ENCODE measurements at places on chromosomes 3 and 15. TPM values are rescaled to one million over a fixed set of nuclear protein-coding genes. Genes with fewer than 3 reads are reported as not detected.
A peak's percentile ranks its signal among the peaks of the same experiment; 100 is the strongest.

The STAC gene
- 0.61 TPM for total RNA-seq

The RTP4 gene
- 5.4 TPM for total RNA-seq

The BFSP2 gene
- not detected for total RNA-seq

DNA sequence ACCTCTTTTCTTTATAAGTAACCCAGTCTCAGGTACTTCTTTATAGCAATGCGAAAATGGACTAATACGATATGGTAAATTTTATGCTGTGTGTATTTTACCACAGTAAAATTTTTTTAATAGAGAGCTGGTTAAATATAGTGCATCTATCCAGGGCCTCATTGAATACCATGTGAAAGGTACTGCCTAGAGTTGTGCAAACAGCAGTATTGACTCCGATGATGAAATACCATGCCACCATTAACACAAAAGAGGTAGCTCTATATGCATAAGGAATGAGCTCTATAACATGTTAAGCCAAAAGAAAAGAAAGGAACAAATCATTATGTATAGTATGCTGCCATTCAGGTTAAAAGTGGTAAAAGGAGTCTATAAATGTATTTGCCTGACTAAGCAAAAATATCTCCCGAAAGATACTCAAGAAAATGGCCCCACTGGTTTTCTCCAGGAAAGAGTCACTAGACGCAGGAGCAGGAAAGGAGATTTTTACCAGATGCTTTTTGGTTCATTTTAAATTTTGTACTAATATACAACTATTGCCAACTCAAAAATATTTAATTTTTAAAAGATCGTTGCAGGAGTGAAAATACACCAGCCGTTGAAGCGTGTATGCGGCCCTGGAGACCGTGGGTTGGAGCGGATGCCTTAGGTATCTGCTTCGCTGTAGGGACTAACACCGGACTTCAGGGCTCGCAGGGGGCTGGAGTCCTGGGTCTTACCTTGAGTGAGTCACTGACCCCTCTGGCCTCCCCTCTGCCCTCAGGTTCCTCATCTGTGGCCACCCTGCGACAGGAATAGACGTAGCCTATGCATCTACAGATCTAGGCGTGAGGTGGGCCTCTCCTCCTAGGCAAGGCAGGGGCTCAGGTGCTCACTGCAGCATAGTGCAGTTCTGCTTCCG lies 120.1 kb downstream of the CHSY1 start:
- no peak for DNase-seq

- DNase-seq = peak; percentile 23
Observed at GRCh38 chr3:188476935-188477334, 323.0 kb downstream of the LPP start.

DNA sequence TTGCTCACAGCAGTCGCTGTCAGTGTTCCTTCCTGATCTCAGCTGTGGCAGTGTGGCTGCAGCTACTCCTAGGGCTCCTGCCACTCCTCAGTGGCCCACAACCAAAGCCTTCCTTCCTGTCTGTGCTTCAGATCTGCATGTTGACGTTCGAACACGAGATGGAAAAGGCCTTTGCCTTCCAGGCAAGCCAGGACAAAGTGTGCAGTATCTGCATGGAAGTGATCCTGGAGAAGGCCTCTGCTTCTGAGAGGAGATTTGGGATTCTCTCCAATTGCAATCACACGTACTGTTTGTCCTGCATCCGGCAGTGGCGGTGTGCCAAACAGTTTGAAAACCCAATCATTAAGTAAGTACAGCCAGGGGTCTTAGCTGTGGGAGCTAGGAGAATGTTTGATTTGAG lies 17.8 kb downstream of the MKRN2 start:
- no peak for DNase-seq

DNA sequence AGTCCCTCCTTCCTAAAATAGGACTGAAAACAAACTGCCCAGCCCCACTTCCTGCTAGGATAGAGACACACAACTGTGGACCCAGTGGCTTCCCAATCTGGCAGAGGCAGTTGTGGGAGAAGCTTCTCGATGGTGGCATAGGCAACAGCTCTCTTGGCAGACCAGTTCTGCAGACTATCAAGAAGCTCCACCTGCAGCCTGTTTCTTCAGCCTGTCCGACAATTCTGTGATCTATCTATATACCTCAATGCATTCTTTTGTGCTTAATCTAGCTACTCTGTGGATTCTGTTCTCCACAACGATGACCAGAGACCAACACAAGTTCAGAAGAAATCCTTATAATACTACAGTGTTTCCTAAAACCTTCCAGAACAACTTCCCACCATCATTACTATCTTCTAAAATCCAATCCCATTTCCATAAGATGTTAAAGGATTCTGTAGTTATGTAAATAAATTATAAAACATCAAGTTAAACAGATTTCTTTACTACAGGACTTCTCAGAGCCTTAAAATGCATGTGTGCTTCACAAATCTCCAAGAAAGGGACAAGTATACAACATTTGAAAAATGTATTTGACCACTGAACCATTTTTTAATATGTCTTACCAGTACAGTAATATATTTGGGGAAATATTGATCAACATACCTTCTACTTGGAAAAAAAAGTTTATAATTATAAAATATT lies 57.7 kb downstream of the IGF2BP2 start:
- no peak for DNase-seq

- DNase-seq = no peak
Observed at GRCh38 chr15:89646416-89647141, 8.7 kb downstream of the KIF7 start.

- no peak for DNase-seq
Observed at GRCh38 chr3:50008931-50009330, 69.0 kb downstream of the RBM6 start.

DNA sequence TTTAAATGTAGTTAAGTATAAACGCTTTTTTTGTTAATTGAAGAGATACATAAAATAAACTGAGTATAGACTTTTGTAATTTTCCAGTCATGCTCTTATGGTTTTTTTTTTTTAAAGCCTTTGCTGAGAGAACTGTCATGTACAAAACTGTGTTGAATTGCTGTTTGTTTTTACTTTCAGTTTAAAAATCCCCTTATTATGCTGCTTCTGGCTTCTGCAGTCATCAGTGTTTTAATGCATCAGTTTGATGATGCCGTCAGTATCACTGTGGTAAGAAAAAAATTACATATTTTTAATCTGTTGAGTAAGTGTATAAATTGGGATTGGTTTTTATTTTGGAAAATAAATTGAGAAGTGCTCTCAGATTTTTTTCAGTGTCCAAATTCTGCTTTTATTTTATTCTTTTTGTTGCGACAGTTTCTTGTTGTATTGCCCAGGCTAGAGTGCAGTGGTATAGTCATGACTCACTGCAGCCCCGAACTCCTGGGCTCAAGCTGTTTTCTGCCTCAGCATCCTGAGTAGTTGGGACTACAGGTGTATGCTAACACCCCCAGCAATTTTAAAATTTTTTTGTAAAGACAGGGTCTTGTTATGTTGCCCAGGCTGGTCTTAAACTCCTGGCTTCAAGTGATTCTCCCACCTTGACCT lies 40.7 kb downstream of the ATP2C1 start:
- no peak for DNase-seq

GRCh38 chr3:87691109-87691508 lies 367.7 kb downstream of the CGGBP1 start:
- DNase-seq = no peak

Data from heart left ventricle (tissue), 16 donors.